CD14-positive monocyte (primary cell): ENCODE measurements at places on chromosomes 4 and X. TPM values are rescaled to one million over a fixed set of nuclear protein-coding genes. Genes with fewer than 3 reads are reported as not detected.

DNA sequence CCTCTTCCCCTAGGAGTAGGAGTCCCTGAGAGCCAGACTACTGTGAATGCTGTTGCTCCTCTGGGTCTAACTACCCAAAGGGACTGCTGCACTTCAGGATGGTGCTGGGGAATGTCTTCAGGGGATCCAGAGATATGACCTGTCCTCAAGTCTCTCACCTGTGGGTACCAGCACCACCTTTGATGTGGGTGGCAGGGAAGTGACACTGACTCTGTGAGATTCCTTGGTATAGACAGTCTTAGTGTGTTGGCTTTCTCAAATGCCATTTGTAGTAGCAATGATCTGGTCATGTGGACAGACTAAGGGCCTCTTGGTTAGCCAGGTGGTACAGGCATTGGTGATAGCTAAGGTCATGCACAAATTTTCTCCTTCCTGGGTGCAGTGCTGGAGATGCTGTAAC, 108.9 kb upstream of the ADAMTS3 start:
- H3K27me3 ChIP-seq, result no peaks in the 10 kb centered on the region
- no peaks in the 10 kb centered on the region for H3K4me1 ChIP-seq
- no peak overlapping the region for H3K4me3 ChIP-seq
- DNase-seq, result no peak
- H3K36me3 ChIP-seq, result no peaks in the 10 kb centered on the region

GRCh38 chrX:83845397-83845796, 15.5 kb upstream of the CYLC1 start:
- no peaks in the 10 kb centered on the region for H3K27me3 ChIP-seq
- DNase-seq, result peak; percentile 2
- H3K4me1 ChIP-seq, result no peaks in the 10 kb centered on the region
- H3K4me3 ChIP-seq, result no peak overlapping the region

DNA sequence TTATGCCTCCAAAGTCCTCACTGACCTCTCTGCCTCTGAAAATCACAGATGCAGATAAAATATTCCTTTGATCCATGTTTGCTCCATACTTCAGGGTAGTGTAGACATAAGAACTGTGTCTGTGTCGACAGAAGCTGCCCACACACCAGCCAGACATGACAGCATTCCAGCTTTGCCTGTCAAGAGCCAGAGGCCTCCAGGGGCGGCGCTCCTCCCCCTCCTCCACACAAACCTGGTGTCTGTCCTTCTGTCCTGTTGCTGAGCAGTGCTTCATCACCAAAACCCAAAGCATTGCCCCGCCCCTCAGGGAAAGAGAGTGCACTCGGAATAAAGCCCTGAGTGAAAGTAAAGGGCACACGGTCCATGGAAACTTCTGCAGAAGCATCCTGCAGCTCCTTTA, 379.4 kb downstream of the FBXW7 start:
- H3K4me3 ChIP-seq, result no peak overlapping the region
- H3K4me1 ChIP-seq, result no peaks in the 10 kb centered on the region
- no peaks in the 10 kb centered on the region for H3K27me3 ChIP-seq
- no peaks in the 10 kb centered on the region for H3K36me3 ChIP-seq
- no peak overlapping the region for H3K27ac ChIP-seq
- no peak for DNase-seq

DNA sequence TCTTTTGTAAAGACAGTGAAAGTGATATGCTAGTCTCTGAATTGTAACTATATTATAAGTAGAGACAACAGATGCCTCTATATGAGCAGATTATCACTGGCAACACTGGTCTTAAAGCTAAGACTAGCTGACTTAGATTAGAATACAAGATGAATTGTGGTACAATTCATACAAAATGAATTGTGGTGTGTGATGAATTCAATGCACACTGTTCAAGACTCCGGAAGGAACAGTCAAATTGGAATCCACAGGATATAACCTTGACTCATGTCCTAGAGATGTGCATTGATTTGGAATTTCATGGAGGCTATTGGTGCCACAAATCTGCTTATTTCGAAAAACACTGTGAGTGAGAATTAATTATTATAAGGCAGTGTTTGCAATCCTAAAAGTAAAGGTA, 701.8 kb downstream of the PCDH7 start:
- H3K4me3 ChIP-seq, result no peak overlapping the region
- DNase-seq, result no peak
- no peak overlapping the region for H3K27ac ChIP-seq
- H3K27me3 ChIP-seq, result no peaks in the 10 kb centered on the region
- H3K4me1 ChIP-seq, result no peaks in the 10 kb centered on the region
- H3K36me3 ChIP-seq, result no peaks in the 10 kb centered on the region

GRCh38 chr4:164488114-164488513, 265.8 kb upstream of the SMIM31 start:
- H3K27ac ChIP-seq, result no peak overlapping the region
- no peak overlapping the region for H3K4me3 ChIP-seq
- H3K4me1 ChIP-seq, result no peaks in the 10 kb centered on the region
- DNase-seq, result no peak
- no peaks in the 10 kb centered on the region for H3K36me3 ChIP-seq

- no peaks in the 10 kb centered on the region for H3K36me3 ChIP-seq
- no peaks in the 10 kb centered on the region for H3K27me3 ChIP-seq
- H3K4me3 ChIP-seq, result no peak overlapping the region
- H3K4me1 ChIP-seq, result no peaks in the 10 kb centered on the region
- no peak for DNase-seq
Observed at GRCh38 chr4:180449395-180449956, 1793.7 kb upstream of the TENM3 start.

DNA sequence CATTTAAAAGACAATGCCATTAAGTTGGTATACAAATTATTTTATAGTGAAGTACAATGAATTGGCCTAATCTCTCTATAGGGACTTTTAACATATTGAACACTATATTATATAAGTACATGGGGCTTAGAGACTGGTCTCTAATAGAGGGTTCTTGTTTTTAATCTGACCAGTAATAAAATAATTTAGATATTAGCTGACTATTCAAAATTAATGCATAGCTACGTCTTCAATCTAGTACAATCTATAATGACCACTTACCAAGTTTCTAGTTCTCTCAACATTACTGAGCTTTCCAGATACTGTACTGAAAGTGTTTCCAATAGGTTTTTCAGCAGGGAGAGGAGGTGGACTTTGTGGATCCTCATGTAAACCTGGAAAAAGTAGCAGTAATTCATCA, 59.6 kb downstream of the RPS3A start:
- no peaks in the 10 kb centered on the region for H3K36me3 ChIP-seq
- H3K4me1 ChIP-seq, result no peaks in the 10 kb centered on the region
- no peak overlapping the region for H3K27ac ChIP-seq
- no peak overlapping the region for H3K4me3 ChIP-seq
- DNase-seq, result no peak
- H3K27me3 ChIP-seq, result no peaks in the 10 kb centered on the region

DNA sequence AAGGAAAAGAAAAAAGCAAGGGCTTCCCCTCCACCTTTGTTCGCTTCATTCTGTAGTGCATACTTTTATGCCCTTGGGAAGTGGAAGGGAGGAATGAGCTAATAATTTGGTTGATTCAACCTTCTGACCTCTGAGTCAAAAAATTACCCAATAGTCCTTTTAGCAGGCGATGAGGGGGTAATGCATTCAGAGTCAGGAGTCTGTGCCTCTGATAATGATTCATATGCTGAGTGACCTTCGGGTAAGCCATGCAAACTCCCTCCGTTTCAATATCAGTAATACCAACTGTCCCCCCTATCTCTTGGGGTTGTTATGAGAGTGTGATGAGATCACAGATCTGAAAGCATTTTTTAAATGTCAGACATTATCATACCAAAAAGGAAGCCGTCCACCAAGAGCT, 41.6 kb upstream of the ACSL4 start:
- H3K27ac ChIP-seq, result no peak overlapping the region
- no peaks in the 10 kb centered on the region for H3K36me3 ChIP-seq
- H3K4me3 ChIP-seq, result no peak overlapping the region
- H3K27me3 ChIP-seq, result no peaks in the 10 kb centered on the region

- H3K36me3 ChIP-seq, result no peaks in the 10 kb centered on the region
- H3K27me3 ChIP-seq, result no peaks in the 10 kb centered on the region
- no peak overlapping the region for H3K4me3 ChIP-seq
- H3K4me1 ChIP-seq, result no peaks in the 10 kb centered on the region
Observed at GRCh38 chrX:49656533-49656932, 39.3 kb downstream of the PAGE1 start.

GRCh38 chrX:8861908-8862307, 60.7 kb upstream of the FAM9A start:
- H3K27ac ChIP-seq, result no peak overlapping the region
- H3K4me3 ChIP-seq, result no peak overlapping the region
- no peaks in the 10 kb centered on the region for H3K4me1 ChIP-seq
- H3K27me3 ChIP-seq, result no peaks in the 10 kb centered on the region
- H3K36me3 ChIP-seq, result no peaks in the 10 kb centered on the region

- no peak for DNase-seq
- no peaks in the 10 kb centered on the region for H3K36me3 ChIP-seq
- H3K27ac ChIP-seq, result no peak overlapping the region
- no peaks in the 10 kb centered on the region for H3K4me1 ChIP-seq
Observed at GRCh38 chrX:19007868-19008267, 24.0 kb upstream of the PHKA2 start.

DNA sequence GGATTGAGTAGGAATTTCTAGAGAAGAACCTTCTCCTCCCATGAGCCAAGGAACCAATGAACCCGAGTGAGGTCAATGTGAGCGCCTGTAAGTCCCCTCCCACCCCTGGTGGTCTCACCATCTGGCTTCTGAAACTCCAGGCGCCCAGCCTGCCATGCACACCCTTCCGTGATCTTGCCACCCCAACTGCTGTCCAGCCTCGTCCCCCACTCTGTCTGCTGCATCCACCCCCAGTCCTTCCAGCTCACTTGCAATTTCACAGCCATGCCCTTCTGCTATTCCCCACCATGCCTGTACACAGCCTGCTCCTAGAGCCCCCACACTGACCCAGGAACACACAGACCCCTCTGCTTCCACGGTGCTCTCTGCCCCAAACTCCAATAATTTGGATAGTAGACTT, 323.7 kb downstream of the STK32B start:
- H3K4me1 ChIP-seq, result no peaks in the 10 kb centered on the region
- DNase-seq, result no peak
- no peaks in the 10 kb centered on the region for H3K27me3 ChIP-seq
- H3K4me3 ChIP-seq, result no peak overlapping the region
- H3K27ac ChIP-seq, result no peak overlapping the region

GRCh38 chrX:131279197-131279596, 9.9 kb downstream of the IGSF1 start:
- no peaks in the 10 kb centered on the region for H3K36me3 ChIP-seq
- H3K27me3 ChIP-seq, result no peaks in the 10 kb centered on the region
- H3K4me3 ChIP-seq, result no peak overlapping the region
- H3K4me1 ChIP-seq, result no peaks in the 10 kb centered on the region
- H3K27ac ChIP-seq, result no peak overlapping the region
- no peak for DNase-seq

- no peak overlapping the region for H3K4me3 ChIP-seq
- H3K36me3 ChIP-seq, result no peaks in the 10 kb centered on the region
- no peaks in the 10 kb centered on the region for H3K4me1 ChIP-seq
Observed at GRCh38 chrX:627510-627981, 3.0 kb upstream of the SHOX start.

GRCh38 chr4:95129031-95129430, 371.3 kb downstream of the BMPR1B start:
- H3K27me3 ChIP-seq, result no peaks in the 10 kb centered on the region
- DNase-seq, result no peak
- H3K4me3 ChIP-seq, result no peak overlapping the region
- no peak overlapping the region for H3K27ac ChIP-seq
- H3K4me1 ChIP-seq, result peaks cover 8% of the 10 kb centered on the region
- H3K36me3 ChIP-seq, result no peaks in the 10 kb centered on the region

DNA sequence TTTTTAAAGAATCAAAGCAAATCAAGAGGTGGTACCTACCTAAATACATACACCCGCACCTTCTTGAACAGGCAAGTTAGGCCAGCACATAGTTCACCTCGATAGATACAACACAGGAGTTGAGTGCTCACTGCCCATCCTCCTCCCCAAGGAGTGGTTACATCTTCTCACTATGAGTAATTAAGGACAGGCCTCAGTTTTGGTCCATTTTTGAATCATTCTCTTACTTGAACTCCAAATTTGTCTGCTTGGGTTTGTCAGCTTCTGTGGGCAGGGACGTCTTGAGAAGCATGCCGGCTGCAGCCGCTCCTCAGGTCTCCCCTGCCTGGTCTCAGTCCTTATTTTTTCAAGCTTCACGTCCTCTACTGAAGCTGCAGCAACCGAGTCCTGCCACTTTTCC, 190.6 kb upstream of the RBPJ start:
- no peak overlapping the region for H3K27ac ChIP-seq
- H3K4me3 ChIP-seq, result no peak overlapping the region
- H3K27me3 ChIP-seq, result no peaks in the 10 kb centered on the region
- no peak for DNase-seq
- H3K36me3 ChIP-seq, result no peaks in the 10 kb centered on the region
- no peaks in the 10 kb centered on the region for H3K4me1 ChIP-seq

DNA sequence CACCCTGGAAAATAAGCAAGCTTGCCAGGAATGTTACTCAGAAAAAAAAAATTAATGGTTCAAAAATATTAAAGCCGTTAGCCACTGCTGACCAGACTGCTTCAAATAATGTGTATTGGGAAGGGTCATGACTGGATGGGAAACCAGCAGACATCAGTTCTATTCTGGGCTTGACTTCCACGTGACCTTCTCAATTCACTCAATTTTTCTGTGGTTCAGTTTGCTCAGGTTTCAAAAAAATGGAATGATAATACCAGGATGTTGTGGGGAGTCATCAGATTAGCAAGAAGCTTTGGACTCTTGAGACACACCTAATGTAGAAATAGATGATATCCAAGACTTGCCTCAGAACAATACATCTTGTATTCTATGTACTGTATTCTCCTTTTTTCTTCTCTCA, 541.9 kb upstream of the BOD1L1 start:
- no peak for DNase-seq
- H3K4me1 ChIP-seq, result peaks cover 49% of the 10 kb centered on the region
- no peak overlapping the region for H3K4me3 ChIP-seq
- no peak overlapping the region for H3K27ac ChIP-seq
- H3K27me3 ChIP-seq, result no peaks in the 10 kb centered on the region
- no peaks in the 10 kb centered on the region for H3K36me3 ChIP-seq

FRMPD4 gene
- not detected for polyA plus RNA-seq

XK gene
- not detected for polyA plus RNA-seq

AFF2 gene
- 0.70 TPM for polyA plus RNA-seq

EDA2R gene
- polyA plus RNA-seq, result not detected

NLGN3 gene
- polyA plus RNA-seq, result not detected

NWD2 gene
- polyA plus RNA-seq, result not detected
